Left lung (tissue), 14 donors: ENCODE measurements at places on chromosomes 16 and 17. TPM values are rescaled to one million over a fixed set of nuclear protein-coding genes. Genes with fewer than 3 reads are reported as not detected.

DNA sequence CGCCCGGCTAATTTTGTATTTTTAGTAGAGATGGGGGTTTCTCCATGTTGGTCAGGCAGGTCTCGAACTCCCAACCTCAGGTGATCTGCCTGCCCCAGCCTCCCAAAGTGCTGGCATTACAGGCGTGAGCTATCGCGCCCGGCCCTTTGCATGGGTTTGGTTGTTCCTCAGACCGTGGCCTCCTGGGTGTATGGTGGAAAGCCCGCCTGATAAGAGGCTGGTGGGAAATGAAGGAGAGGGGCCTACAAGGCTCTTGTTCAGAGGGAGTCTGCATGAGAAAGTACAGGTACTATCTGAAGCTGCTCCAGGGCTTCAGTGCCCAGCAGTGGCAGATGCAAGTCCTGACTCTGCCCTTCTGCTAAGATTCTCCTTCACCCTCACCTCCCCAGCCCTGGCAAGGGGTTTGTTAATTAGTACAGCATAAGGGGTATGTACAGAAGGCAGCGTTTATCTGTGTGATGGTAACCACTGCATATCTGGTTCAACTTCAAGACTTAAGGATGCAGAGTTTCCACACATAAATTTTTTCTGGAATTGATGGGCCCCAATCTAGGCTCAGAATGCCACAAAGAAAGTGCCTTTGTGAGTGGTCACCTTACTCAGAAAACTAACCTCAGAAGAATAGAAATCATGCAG is 24.2 kb downstream of the GRB7 start:
- no peak for DNase-seq

DNA sequence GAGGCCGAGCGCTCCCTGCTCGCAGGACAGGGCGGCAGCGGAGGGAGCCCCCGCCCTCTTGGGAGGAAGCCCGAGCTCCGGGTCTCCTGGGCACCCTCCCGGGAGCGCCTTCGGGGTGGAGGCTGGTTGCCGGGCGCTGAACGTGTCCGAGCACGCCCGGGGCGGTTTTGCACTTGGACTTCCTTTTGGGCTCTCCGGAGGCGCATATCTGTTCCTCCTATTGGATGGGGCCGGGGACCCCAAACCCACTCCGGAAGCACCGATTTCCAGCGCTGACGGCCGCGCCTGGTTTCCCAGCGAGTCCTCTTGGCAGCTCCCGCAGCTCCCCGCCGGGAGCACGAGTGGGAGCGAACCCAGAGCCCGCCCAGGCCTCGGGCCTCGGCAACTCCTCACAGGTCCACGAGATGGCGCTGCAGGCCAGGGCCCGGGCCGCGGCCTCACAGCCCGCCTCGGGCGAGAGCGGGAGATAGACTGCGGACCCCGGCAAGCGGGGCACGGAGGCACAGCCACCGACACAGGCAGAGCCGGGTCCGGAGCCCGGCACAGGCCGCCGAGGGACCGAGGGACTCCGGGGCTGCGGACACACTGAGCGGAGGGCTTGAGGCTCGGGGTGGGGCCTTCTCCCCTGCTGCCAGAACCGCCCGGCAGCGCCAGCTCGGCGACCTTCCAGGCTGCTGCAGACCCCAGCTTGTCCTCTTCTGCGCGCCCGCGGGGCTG is 12.7 kb downstream of the TBX2 start:
- DNase-seq: peak; percentile 82

DNA sequence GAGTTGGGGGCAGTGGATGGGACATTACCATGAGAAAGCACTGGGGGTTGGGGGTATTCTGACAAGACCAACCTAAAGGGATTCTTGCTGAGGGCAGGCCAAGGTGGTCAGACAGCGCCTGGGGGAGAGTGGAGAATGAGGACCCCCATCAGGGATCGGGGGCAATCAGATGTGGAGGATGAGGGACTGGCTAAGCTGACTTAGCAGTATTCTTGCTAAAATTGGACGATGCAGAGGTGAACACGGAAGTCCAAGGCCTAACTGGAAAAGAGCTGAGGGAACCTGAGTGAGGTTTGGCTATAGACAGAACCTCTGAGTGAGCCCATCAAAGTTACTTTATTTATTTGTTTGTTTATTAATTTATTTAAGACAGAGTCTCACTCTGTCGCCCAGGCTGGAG is 9.2 kb downstream of the QPRT start:
- DNase-seq: no peak

DNA sequence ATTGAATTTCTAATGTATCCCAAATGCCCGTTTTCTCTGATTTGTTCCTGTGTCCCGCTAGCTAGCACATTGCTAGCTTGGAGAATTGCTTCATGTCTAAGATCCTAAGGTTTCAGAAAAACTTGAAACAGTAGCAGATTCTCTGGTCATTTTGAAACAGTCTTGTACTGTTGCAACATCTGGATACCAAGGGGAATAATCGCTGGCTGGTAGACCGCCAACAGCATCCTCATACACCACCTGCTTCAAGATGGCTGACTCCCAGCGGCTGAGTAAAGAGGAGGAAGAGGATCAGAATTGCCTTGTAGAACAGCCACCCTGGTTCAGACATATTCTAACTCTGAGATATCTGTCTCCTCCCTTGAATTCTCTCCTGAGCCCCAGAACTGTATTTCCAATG is 226.7 kb upstream of the ELAC2 start:
- DNase-seq: no peak

- no peak for DNase-seq
Observed at GRCh38 chr17:14361470-14361869, 60.6 kb downstream of the HS3ST3B1 start.

DNA sequence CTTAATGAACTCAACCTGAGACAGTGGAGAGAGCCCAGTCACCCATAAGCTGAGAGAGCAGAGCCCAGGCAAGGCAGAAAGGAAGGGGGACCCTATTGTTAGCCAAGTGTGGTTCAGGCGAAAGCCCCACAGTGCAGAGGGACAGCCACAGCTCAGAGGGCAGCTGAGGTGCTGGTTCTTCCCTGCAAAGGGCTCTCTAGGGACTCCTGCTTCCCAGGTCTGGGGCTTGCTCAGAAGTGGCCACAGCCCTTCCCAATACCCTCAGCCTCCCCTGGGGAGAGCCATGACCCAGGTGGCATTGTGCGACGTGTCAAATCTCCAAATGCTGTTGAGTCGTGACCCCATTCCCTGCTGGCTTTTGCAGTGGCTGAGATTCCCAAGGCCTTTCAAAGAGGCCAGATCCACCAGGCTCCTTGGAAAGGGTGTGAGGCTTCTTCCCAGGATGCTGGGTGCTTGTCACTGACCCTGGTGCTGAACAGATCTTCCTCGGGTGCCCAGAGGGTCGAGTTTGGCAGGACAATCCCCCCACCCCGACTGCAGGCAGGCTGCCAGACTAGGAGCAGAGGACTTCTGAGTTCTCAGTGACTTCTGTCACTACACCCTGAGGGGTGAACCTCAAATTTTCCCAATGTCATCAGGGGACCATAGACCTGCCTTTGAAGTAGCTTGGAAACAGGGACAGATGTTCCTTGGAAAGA is 2.5 kb upstream of the CCL17 start:
- no peak for DNase-seq

GRCh38 chr17:45201457-45201856 is 20.2 kb upstream of the FMNL1 start:
- no peak for DNase-seq

GRCh38 chr17:39753514-39754160 is 15.9 kb downstream of the GRB7 start:
- no peak for DNase-seq

- DNase-seq: no peak
Observed at GRCh38 chr17:78247304-78247703, 15.9 kb downstream of the TMEM235 start.

DNA sequence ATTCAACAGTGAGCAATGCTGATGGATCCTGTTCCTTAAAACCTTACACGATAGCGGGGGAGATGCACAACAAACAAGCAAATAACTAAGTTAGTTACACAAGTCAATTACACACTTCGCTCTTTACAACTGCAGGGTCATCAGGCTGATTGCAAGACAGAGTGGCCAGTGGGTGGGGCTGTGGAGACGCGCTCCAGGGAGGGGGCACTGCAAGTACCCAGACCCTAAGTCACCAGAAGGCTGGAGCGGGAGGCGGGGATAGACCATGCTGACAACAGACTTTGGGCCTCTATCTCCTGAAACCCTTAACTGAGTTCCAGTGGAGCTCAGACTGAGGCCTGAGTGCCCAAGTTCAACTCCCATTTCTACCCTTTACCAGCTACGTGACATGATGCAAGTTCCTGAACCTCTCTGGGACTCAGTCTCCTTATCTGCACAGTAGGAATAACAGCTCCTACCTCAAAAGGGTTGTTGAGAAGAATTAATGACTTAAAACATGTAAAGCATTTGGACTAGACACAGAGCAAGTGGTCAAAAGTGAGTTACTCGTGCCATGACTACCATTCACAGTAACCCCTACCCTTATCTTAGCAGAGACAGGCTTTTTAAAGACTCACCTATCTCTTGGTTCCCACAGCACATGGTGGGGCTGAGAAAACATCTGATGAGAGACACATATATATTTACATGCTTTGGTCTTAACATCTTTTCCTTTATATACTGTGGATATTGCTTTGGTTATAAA is 10.4 kb downstream of the CPPED1 start:
- DNase-seq: no peak

DNA sequence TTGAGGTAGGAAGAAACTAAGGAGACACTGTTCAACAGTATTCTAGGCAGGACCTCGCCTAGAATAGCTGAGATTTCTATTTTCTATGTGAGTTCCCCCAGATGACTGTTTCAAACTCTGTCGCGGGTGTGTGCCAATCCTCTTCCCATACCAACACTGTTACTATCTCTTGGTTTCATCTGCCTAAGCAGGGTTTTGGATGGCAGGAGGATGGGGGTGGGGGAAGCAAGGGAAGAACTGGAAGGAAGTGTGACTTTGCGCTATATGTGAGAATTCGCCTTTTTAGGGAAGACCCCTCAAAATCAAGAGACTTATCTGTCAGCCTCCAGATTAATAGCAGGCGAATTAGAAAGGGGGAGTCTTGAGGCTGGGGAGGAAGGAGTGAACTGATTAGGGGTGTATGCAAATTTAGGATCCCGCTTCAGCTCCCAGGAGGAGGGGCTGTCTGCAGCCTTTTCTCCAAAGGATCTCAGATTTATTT is 521 bp upstream of the G6PC3 start:
- DNase-seq: no peak

DNA sequence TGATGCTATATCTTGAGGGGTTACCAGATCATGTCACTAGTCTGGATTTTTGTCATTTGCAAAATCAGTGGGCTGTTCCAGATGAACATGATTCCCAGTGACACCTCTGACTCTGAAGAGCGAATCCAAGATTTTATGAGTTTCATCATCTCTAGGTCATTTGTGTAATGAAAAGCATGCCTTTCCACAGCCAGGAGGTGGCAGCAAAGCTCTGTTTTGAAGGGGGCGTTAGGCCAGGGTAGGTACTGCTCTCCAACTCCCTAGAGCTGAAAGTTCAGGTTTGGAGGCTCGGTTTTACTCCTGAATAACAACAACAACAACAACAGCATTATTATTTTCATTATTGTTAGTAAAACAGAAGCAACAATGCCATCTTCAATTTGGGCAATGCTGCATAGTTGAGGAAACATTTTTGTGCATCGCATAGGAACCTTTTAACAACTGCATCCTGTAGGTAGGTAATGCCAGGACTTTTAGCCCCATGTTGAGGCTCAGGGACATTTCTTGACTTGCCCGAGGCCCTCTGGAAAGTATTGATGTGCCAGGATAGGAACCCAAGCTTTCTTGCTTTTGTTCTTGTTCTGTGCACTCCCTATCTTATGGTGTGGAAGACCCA is 77.0 kb downstream of the MYH13 start:
- peak; percentile 71 for DNase-seq

DNA sequence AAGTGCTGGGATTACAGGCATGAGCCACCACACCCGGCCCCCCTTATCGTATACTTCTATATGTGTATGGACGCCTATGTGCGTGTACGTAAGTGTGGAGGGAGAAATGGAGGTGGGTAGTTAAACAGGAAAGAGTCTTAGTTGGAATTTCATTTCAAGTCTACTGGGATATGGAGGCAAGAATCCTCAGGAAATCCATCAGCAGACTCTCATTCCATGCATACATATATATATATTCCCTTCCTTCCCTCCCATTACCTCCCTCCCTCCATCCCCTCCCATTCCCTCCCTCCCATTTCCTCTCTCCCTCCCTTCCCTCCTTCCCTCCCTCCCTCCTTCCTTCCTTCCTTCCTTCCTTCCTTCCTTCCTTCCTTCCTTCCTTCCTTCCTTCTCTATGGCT is 391.7 kb upstream of the RBFOX1 start:
- no peak for DNase-seq

- DNase-seq: no peak
Observed at GRCh38 chr16:27462200-27462845, 60.3 kb downstream of the IL21R start.

DNA sequence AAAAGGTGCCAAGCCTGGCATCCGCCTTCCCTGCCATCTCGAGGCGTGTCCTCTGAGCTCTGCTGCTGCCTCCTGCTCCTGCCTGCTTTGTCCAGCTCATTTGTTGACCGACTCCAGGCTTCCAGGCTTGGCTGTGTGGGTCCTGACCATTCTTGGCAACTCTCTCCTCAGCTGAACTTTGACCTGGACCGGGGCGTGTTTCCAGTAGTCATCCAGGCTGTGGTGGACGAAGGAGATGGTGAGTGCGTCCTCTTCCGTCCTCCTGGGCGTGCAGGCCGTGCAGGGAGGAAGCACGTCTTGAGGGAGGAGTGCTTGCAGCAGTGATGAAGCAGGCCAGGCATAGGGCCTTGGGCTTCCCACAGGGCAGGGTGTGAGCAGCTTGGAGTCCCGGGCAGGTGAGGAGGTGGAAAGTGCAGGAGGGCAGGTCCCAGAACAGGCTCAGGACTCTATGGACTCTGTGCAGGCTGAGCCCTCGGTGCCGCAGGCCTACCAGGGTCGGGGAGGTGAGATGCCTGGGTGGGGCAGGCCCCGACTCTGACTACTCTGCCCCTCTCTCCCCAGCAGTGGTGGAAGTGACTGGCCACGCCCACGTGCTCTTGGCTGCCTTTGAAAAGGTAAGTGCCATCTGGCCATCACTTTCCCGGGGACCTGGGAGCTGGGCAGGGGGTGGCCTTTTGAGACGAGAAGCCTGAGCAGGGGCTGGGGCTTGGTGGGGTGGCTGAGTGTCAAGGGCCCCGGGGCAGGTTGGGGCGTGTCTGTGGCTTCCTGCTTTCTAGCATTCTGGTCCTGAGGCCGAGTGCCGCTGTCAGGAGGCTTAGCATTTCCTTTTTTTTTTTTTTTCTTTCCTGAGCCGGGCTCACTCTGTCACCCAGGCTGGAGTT is 28.6 kb upstream of the NUDT16L1 start:
- peak; percentile 75 for DNase-seq

DNA sequence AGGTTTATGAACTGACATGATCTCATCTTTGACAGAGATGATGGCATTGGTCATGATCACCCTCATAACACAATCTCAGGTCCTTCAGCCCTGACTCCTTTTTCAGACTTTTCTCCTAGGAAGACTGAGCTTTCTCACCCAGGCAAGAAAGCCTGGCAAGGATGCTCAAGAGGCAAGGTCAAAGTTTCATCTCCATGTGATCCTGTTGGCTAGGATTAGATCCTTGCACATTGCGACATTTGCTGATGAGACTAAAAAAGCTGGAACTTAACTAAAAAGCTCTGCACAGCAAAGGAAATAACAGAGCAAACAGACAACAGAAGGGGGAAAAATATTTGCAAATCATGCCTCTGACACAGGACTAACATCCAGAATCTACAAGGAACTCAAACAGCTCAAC is 444.1 kb upstream of the PSMD7 start:
- DNase-seq: no peak

The PRAC2 gene
- not detected for polyA plus RNA-seq

The DYNLL2 gene
- polyA plus RNA-seq: 68.0 TPM

The KRTAP17-1 gene
- polyA plus RNA-seq: not detected

The WSCD1 gene
- 4.7 TPM for polyA plus RNA-seq

The C16orf96 gene
- polyA plus RNA-seq: 0.31 TPM

The CACNG1 gene
- polyA plus RNA-seq: not detected

The BIRC5 gene
- polyA plus RNA-seq: 22.1 TPM

The METTL2A gene
- 21.2 TPM for polyA plus RNA-seq
